AG09319 (cell line): ENCODE measurements at places on chromosomes 2 and 18.

GRCh38 chr2:58633613-58634365 is 392.7 kb upstream of the FANCL start:
- DNase-seq = no peak

DNA sequence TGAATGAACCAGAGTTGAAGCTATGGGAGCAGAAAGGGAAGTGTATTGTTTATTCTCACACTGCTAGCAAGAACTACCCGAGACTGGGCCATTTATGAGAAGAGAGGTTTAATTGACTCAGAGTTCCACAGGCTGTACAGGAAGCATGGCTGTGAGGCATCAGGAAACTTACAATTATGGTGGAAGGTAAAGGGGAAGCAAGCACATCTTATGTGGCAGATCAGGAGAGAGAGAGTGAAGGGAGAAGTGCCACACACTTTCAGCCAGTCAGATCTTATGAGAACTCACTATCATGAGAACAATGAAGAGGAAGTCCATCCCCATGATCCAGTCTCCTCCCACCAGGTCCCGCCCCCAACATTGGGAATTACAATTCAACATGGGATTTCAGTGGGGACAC is 383.2 kb upstream of the SLC14A2 start:
- DNase-seq = no peak

GRCh38 chr2:64876137-64876647 is 113.0 kb upstream of the SLC1A4 start:
- no peak for DNase-seq

DNA sequence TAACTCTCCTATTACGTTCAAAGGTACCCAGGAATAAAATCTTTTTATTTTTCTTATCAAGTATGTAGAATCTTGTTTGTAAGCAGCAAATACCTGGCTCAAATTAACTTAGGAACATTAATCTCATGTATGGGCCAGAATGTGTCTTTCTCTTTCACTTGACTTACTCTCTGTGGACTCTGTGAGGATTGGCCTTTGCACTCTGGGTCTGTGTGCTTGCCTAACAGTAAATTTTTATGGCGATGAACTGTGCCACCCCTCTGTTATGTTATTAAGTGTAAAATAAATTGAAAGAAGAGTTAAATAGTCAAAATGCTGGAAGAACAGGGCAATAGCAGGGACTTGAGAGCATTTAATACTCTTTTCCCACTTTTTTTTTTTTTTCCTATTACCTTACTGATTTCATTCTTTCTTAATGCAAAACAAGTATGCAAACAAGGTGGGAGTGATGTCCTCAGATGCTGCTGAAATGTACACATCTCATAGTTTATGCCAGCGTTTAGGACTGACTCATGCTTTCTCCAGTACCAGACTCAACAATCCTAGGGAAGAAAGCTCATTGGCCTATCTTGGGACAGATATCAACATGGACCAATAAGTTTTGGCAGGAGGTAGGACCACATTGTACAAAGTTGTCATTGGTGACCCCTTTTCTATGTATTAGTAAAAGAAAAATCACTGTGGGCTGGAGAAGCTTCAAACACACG is 25.5 kb downstream of the LYPD6 start:
- DNase-seq = no peak

DNA sequence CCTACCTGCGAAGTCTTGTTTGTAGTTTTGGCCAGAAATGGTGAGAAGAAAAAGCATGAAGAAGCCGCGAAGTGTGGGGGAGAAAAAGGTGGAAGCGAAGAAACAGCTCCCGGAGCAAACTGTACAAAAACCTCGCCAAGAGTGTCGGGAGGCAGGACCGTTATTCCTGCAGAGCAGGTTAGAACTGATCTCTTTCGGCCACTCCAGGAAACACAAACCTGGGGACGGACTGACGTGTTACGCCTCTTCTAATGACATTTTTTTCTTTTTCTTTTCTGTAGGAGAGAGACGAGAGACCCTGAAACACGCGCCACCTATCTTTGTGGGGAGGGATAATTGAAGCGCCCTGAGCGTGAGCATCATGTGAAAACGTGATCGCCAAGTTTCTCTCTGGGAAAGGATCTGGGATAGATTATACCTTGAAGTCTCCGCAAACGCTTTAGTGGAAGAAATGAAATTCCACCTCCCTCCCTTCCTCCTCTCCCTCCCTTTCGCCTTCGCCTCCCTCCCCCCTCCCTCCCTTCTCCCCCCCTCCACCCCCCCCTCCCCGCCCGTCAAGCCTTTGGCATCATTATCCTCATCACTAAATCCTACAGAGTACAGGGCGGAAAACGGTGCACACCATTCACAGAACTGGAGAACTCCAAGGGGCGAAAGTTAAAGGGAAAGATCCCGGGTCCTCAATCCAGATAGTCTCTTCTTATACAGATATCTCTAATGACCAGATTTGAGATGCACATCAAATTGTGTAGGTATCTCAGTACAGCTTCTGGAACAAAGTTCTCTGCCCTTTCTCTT is at the start of gene ZEB2:
Gene ZEB2 (minus strand): TSS at position 186 of the 798 bp plus-strand sequence. CDS start 2,769 bp downstream, outside the sequence.
- peak; percentile 84 for DNase-seq

- no peak for DNase-seq
Measured at GRCh38 chr2:182207049-182207746, 219.6 kb downstream of the PDE1A start.

DNA sequence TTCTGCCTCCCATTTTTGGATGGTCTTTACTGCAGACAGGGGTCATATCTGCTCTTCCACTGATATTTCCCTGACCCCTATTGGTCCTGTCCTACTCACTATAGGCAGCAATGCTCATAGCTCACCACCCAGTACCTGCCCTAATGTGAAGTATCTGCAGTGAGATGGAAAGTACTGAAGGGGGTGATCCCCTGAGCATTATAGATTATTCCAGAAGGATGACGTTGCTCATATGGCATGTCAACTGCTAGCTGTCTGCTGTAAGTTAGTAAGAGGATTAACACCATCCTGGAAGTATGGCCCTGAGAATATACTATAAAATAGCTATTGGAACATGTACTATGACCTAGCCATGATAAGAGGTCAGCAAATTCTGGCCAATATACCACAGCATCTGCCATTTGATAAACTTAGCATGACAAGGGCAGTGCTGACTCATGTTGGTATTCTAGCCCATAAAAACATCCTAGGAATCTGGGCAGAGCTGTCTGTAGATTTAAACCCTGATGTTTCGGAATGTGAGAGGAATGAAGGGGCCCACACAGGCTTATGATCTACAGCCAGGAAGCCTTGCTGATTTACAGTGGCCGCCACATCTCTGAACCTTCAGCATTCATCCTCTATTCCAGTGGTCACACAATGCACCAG is 451.4 kb downstream of the TNS1 start:
- DNase-seq = peak; percentile 20

- DNase-seq = no peak
Measured at GRCh38 chr2:44954889-44955592, 13.5 kb downstream of the SIX3 start.

DNA sequence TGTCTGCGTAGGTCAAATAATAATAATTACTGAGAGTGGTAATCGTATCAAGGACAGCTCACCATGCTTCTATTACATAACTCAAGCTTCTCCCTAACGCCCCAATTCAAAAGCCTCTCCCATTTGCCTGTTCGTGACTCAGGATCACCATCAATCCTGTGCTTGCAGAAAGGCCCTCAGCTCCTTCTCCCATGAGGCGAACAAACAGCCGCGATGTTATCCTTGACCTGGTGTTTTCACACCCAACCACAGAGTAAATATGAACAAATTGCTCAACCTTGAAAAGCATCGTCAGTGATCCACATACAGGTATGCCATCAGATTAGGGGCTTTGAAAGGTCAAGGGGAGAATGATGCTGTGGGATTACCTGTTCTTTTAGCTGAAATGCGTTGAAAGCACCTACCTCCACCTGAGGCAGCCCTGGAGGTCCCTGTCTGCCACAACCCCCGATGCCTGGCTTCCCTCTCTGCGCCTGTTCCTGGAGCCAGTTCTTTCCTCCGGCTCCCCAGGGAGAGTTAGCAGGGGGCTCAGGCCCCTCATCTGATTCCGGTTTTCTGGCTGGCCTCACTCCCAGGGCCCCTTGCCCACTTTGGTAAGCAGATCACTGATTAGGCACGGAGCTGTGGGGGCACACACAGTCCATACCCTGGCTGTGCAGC is 39.1 kb upstream of the ODC1 start:
- no peak for DNase-seq
